ENCODE measurements at places on chromosomes 16 and 17.

DNA sequence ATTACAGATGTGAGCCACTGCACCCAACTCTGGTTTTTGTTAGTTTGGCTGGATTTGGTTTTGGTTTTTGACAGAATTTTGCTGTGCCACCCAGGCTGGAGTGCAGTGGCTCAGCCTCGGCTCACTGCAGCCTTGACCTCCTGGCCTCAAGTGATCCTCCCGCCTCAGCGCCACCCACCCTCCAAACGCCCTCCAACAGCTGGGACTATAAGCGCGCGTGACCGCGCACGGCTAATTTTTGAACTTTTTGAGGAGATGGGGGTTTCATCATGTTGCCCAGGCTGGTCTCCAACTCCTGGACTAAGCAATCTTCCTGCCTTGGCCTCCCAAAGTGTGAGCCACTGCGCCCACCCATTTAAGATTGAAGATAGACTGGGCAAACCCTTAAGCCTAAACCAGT is 84.4 kb upstream of the RPRML start:
- no peak for DNase-seq

DNA sequence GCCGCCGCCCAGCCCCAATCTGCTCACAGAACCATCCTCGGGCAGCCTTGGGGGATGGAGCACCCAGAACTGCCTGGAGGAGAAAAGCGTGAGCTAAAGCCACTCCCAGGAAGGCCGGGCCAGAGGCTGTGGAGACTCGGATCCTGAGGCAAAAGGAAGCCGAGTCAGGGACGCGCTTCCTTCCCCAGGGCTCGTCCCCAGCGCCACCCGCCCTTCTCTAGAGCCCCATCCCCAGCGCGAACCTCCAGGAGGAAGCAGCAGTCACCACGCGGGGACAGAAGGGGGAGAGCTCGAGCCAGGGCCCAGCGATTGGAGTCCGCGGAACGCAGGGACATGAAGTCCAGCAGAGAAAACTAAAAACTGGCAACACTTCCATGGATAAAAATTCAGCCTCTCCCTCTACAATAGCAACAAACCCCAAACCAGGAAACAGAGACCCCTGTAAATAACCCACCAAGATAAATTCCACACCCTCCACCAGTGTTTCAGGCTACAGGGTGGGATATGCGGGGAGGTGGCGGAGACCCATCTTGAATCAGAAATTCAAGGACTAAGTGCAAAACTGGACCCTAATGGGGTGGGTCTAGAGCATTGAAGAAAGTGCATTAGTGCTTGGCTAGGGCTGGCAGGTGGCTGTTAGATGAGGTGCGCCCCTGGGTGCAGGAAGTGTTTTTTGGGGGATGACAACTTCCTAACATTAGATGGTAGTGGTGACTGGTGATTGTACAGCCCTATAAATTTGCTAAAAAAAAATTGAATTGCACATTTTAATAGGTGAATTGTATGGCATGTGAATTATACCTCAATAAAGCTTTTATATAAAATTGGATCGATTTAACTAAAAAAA is 116.1 kb upstream of the METRNL start:
- DNase-seq = peak; percentile 45

- DNase-seq = peak; percentile 62
Measured at GRCh38 chr17:49260011-49260816, 29.6 kb upstream of the PHOSPHO1 start.

- DNase-seq = peak; percentile 70
Measured at GRCh38 chr17:19338031-19338990, 24.2 kb downstream of the B9D1 start.

DNA sequence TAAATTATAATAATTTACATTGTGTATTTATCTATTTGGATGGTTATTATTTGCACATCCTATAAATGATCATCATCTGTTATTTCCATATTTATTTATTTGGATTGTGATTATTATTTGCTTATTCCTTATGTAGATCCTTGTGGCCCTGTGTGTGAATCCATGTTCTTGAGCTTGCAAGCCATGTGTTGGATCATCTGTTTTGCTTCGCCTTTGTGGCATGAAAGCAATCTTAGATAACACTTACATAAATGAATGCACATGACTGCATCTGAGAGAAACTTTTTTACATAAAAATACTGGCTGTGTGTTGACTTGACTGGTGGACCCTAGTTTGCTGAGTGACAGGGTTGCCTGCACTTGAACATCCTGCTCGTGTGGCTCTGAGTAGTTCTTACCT is 1024.5 kb upstream of the RBFOX1 start:
- DNase-seq = no peak

GRCh38 chr17:60652454-60653247 is 25.0 kb upstream of the BCAS3 start:
- DNase-seq = no peak

DNA sequence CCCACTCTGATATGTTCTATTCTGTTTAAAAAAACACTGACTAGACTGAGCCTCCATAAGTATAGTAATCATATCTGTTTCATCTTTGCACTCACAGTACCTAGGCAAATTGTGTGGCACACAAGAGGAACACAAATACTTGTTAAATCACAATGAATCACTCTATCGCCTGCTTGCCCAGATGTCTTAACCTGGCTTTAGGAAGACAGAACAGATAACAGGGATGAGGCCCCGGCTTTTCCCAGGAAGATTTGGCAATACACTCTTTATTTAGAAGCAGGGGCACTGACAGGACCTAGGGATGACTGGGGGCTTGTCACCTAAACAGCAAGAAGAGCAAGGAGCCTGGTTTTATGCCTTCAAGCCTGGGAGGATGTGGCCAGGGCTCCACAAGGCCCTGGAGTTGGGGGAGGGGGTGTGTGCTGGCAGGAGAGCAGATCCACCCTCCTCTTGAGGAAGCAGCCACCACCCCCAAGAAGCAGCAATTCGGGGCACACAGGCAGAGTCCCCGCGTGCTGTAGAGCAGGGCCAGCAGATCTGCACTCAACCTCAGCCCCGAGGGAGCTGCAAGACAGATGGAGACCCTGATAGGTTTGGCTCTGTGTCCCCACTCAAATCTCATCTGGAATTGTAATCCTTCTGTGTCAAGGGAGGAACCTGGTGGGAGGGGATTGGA is 41.0 kb upstream of the KSR1 start:
- DNase-seq = no peak

Data from activated T-cell treated with anti-CD3 and anti-CD28 coated beads, Interleukin-2, amount 50 U/mL, for 1 hour (primary cell).